ENCODE measurements at places on chromosomes 12 and 14.

- DNase-seq: no peak
Measured at GRCh38 chr12:6361834-6362233, 13.5 kb downstream of the SCNN1A start.

GRCh38 chr12:89379148-89379838 is 27.0 kb upstream of the DUSP6 start:
- no peak for DNase-seq

DNA sequence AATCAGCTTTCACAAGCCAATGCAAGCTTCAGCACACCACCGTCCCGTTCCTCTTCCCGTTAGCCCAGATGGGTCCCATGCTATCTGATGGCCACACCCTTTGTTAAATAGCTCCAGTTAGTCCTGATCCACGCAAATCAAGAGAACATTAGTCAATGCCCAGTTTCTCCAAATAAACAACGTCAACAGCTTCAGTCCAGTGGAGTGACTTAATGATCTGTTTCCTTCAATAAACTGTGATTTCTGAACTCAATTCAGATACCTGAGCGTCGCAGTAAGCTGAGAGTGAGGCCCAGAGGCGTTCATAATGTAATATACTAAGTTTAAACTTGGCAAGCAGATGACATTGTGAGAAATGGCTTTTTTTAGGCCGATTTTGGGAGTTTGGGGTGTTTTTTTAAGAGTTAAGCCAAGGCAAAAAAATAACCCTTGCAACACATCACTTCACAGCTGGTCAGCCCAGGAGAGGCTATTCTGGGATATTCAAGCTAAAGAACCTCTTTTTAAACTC is 112.3 kb downstream of the ZFP36L1 start:
- DNase-seq: no peak

GRCh38 chr12:9799961-9800360 is 27.3 kb upstream of the KLRF1 start:
- DNase-seq: no peak

DNA sequence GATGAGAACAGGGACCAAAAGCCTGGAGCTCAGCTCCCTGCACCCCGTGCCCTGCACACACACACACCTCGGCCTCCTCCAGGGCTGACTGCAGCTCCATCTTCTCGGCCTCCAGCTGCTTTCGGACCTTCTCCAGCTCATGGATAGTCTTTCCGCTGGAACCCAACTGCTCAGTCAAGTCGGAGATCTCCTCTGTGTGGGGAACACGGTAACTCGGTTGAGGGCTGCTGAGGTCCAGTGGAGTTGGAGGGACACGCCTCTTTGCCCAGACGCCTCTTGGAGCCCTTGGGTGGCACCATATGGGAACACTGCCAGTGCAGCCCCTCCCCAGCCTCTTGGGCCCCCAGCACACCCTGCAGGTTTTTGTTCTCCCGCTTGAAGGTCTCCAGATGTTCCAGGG is 8.7 kb upstream of the MYH6 start:
- DNase-seq: no peak

GRCh38 chr14:50854521-50854920 is 17.3 kb upstream of the ABHD12B start:
- DNase-seq: no peak

DNA sequence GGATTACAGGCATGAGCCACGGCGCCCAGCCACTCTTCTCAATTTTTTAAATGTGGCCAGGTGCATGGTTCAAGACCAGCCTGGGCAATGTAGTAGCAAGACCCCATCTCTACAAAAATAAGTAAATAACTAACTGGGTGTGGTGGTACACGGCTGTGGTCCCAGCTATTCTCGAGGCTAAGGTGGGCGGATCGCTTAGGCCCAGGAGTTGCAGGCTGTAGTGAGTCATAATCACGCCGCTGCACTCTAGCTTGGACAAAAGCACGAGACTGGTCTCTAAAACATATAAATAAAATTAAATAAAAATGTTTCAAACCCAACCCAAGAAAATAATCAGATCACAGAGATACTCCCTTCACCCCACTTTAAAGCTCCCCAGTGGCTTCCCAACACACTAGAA is 8.9 kb downstream of the KDM2B start:
- DNase-seq: no peak

- no peak for DNase-seq
Measured at GRCh38 chr14:53515276-53515675, 362.2 kb upstream of the DDHD1 start.

GRCh38 chr14:54480830-54481562 is 7.8 kb downstream of the GMFB start:
- DNase-seq: no peak

DNA sequence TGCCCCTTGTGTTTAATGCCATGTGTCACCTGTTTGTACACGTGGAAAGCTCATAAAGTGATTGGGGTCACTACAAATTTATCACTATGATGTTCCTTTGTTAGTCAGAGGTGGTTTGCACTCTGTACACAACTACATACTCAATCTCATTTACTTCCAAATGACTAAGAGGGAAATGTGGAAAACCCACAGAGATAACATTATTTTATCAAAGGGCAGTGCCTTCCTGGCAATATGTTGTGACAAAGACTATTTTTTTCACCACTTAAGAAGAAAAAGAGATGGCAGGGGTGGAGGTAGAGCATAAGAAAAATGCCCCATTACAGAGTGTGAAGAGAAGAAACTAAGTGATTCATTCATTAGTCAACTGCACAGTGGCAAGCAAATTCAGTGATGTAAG is 1064.1 kb upstream of the FLRT2 start:
- no peak for DNase-seq

DNA sequence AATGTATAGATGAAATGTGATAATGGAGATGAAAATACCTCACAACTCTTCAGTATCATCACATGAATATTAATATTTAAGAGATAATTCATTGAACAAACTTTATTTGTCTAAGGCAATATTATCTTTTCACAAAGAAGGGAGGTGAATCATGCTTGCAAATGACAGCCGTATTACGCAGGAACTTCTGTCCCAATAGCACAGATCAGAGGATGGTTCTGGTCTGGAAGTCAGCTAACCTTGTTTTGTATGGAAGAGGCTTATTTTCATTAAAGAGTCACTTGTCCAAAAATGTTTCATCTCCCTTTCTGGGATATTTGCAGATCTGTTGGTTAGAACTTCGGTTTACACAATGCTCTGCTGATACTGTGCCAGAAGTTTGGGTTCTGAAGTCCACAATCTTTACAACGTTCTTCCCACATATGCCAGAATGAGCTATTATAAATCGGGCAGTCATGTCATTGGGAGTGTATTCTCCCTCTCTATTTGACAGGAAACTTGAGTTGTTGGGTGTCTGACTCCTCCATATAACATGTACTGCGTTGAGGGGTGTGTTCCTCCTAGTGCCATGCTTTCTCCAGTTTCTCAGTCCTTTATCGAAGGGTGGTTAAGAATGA is 29.8 kb downstream of the YY1 start:
- DNase-seq: no peak
